Activated naive CD4-positive, alpha-beta T cell treated with anti-CD3 and anti-CD28 coated beads, Interleukin-2, amount 10 ng/mL, durations not matched to agents 7 days and 5 days (primary cell): ENCODE measurements at places on chromosomes 12 and 14.

- no peaks in the 10 kb centered on the region for H3K4me1 ChIP-seq
- no peaks in the 10 kb centered on the region for H3K36me3 ChIP-seq
- DNase-seq = no peak
- no peaks in the 10 kb centered on the region for H3K27me3 ChIP-seq
- H3K4me3 ChIP-seq = no peak overlapping the region
These were observed 35.1 kb upstream of the PPP2R5E start for GRCh38 chr14:63578300-63578699.

DNA sequence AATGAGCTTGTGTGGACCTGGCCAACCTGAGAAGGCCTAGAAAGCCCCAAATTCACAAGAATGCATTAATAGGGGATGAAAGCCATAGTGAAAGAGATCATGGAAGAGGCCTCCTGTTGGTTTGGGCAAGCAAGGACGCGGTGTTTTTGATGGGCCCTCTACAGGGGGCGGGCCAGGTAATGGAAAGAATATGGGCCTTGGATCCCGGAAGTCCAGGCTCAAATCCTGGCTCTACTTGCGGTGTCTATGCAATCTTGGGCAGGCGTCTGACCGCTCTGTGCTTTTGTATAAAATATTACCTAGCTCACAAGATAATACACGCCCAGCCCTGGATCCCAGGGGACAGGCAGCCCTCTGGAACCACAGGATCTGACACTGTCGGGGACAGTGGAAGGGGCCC, 41.1 kb upstream of the CLMN start:
- H3K27ac ChIP-seq = no peak overlapping the region
- H3K4me3 ChIP-seq = no peak overlapping the region
- no peak for DNase-seq
- peaks cover 50% of the 10 kb centered on the region for H3K27me3 ChIP-seq
- no peaks in the 10 kb centered on the region for H3K4me1 ChIP-seq
- no peaks in the 10 kb centered on the region for H3K36me3 ChIP-seq

DNA sequence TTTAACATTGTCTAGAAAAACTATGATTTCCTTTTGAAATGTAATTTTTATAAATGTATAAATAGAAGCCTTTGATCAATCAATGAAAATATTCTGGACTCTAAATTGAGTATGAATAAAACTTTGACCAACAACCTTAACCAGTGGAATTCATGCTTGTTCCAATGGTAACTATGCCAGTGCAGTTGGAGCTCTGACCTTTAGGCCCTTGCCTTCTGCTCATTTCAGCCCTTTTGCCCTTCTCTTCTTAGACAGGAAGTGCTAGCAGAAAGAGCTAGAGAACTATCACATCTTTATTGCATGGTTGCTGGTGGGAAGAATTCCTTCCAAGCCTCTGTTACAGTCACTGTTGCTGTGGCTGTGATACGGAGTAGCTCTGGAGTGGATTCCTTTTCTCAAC, 39.7 kb downstream of the TTC8 start:
- H3K27me3 ChIP-seq = peaks cover 3% of the 10 kb centered on the region
- no peak overlapping the region for H3K27ac ChIP-seq
- H3K4me1 ChIP-seq = no peaks in the 10 kb centered on the region
- H3K36me3 ChIP-seq = no peaks in the 10 kb centered on the region
- no peak overlapping the region for H3K4me3 ChIP-seq
- DNase-seq = no peak

DNA sequence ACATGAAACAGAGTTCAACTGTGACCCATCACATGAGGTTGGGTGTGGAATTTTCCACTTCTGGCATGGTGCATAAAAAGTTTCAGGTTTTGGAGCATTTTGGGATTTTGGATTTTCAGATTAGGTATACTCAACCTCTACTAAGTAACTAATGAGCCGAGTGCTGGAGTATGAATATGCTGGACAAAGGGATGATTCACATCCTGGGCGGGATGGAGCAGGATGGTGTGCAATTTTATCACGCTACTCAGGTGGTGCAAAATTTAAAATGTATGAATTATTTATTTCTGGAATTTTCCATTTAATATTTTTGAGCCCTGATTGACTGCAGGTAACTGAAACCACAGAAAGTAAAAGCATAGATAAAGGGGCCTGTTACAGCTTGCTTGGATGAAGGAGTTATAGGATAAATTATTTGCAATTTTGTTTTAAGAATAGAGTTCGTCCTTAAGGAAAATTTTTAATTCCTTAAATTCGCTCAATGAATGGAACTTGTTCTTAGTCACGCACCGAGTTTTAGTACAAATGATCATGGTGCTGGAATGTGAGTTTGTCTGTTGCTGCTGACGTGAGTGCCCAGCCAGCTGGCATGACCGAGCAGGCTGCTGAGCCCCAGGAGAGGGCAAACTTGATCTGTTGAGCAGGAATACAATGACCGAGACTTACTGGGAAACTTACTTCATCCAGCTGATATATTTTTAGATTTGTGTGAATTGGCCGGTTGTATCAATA, 176.3 kb downstream of the ESR2 start:
- H3K27me3 ChIP-seq = no peaks in the 10 kb centered on the region
- H3K4me1 ChIP-seq = peaks cover 10% of the 10 kb centered on the region
- peaks cover 65% of the 10 kb centered on the region for H3K36me3 ChIP-seq
- H3K27ac ChIP-seq = no peak overlapping the region

- H3K27me3 ChIP-seq = no peaks in the 10 kb centered on the region
- H3K36me3 ChIP-seq = no peaks in the 10 kb centered on the region
- no peaks in the 10 kb centered on the region for H3K4me1 ChIP-seq
- no peak overlapping the region for H3K4me3 ChIP-seq
These were observed 167.3 kb downstream of the DACT1 start for GRCh38 chr14:58805057-58805456.

- DNase-seq = no peak
- H3K27me3 ChIP-seq = peaks cover 4% of the 10 kb centered on the region
- no peak overlapping the region for H3K4me3 ChIP-seq
- no peaks in the 10 kb centered on the region for H3K36me3 ChIP-seq
- no peaks in the 10 kb centered on the region for H3K4me1 ChIP-seq
These were observed 81.8 kb downstream of the WIF1 start for GRCh38 chr12:65039301-65039700.

DNA sequence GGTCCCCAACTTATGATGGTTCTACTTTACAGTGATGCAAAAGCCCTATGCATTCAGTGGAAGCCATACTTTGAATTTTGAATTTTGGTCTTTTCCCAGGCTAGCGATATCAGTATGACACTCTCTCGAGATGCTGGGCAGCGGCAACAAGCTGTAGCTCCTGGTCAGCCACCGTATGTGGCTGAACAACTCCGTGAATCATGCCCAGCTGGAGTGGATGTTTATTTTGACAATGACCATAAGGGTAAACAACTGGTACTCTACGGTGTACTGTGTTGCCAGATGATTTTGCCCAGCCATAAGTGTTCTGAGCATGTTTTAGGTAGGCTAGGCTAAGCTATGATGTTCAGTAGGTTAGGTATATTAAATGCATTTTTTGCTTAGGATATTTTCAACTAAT, 8.2 kb upstream of the ZNF410 start:
- H3K36me3 ChIP-seq = no peaks in the 10 kb centered on the region
- no peak overlapping the region for H3K27ac ChIP-seq
- DNase-seq = no peak

DNA sequence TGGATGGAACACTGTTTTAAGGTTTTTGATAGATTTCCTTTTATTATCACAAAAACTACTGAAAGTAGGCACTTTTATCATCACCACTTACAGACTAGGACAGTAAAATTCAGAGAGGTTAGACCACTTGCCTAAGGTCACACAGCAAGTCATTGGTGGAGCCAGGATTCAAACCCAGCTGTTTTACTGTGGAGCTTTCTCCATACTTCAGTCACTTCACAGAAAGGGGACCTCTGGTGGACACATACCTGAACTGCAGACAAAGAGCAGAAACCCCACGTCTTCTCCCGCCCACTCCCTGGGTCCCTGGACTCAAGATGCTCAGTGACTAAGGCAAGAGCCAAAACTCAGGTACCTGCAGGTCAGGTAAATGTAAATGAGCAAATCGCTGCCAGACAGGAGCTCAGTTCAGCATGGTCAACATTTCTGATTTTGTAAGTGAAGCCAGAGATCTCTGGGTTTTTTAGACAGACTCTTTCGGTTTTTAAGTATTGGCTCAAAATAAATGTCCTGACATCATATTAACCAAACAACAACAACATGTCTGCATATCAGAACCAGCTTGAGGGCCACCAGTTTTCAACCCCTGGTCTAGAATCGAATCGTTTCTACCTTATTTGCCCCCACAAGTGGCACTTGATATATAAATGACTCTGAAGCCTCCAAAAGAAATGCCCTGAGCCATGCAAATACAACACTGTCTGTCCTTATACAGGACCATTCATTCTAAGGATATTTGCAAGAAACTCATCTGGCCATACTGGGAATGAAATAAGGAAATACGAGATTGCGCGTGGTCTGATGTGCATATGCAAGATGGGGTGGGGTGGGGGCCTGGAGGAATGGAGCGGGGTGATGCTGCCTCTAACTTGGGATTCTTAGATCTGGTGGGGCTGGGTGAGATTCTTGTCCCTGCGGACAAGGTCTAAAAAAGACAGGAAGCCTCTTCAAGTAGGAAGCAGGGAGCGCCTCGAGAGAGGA, 110.9 kb downstream of the KSR2 start:
- peaks cover 1% of the 10 kb centered on the region for H3K27me3 ChIP-seq
- no peaks in the 10 kb centered on the region for H3K36me3 ChIP-seq
- DNase-seq = peak; percentile 63
- H3K4me3 ChIP-seq = no peak overlapping the region
- H3K4me1 ChIP-seq = no peaks in the 10 kb centered on the region
- H3K27ac ChIP-seq = no peak overlapping the region

- no peak overlapping the region for H3K4me3 ChIP-seq
- H3K36me3 ChIP-seq = no peaks in the 10 kb centered on the region
- no peaks in the 10 kb centered on the region for H3K27me3 ChIP-seq
- no peak overlapping the region for H3K27ac ChIP-seq
- no peaks in the 10 kb centered on the region for H3K4me1 ChIP-seq
These were observed 674.1 kb upstream of the ATXN7L3B start for GRCh38 chr12:73863546-73863945.

DNA sequence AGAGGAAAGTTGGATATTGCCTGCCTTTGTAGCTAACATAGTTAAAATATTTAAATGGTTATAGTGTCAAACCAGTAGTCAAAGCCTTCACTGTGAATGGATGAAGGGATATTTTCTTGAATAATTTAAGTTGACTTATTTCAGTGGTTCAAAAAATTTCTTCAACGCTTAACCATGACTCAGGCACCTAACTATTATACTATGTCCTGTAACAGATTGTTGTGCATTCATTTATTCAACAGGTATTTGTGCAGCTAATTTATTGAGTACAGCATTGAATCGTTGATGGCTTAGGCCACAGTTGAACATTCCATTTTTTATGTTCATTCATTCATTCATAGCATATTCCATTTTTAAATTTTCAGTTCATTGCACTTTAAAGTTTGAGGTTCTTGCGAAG, 9.2 kb downstream of the HIF1A start:
- peaks cover 88% of the 10 kb centered on the region for H3K4me1 ChIP-seq
- peak overlapping the region; percentile 5 for H3K27ac ChIP-seq
- no peak overlapping the region for H3K4me3 ChIP-seq

GRCh38 chr12:30110498-30110897, 326.8 kb upstream of the TMTC1 start:
- DNase-seq = no peak
- no peaks in the 10 kb centered on the region for H3K36me3 ChIP-seq
- H3K4me3 ChIP-seq = no peak overlapping the region

DNA sequence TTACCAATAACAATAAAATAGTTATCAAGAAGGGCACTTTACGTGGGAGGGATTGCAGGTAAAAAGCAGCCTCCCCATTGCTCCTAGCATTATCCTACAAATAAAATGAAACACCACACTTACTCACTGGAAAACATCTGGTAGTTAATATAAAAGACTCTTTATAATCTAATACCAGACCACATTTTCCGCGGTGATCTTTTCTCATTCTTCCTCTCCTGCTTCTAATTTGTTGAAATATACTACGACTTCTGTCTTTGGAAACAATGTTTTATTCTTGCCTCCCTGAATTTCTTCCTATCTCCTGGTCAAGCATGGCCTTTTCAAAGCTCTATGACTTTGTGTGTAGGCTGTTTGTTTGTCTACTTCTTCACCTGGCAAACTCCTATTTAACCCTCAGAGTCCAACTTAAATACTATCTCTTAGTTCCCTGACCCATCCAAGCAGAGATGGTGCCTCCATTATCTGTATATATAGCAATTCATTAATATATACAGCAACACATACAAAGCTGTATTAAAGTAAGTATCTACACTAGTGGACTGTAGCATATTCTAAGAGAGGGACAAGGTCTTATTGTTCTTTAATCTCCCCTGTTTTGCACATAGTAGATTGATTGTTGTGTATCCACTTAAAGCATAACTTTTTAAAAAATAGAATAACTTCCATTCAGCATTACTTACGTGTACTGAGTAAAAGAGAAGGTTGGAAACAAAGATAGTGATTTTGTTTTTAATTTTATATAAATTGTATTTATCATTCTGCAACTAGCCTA, 228.3 kb downstream of the CEP128 start:
- H3K4me3 ChIP-seq = no peak overlapping the region
- H3K27ac ChIP-seq = no peak overlapping the region
- peaks cover 6% of the 10 kb centered on the region for H3K36me3 ChIP-seq
- DNase-seq = no peak

GRCh38 chr14:65241125-65241752, 138.9 kb upstream of the MAX start:
- no peak for DNase-seq
- H3K4me1 ChIP-seq = peaks cover 16% of the 10 kb centered on the region
- peaks cover 17% of the 10 kb centered on the region for H3K27me3 ChIP-seq
- no peak overlapping the region for H3K27ac ChIP-seq
- H3K4me3 ChIP-seq = no peak overlapping the region

DNA sequence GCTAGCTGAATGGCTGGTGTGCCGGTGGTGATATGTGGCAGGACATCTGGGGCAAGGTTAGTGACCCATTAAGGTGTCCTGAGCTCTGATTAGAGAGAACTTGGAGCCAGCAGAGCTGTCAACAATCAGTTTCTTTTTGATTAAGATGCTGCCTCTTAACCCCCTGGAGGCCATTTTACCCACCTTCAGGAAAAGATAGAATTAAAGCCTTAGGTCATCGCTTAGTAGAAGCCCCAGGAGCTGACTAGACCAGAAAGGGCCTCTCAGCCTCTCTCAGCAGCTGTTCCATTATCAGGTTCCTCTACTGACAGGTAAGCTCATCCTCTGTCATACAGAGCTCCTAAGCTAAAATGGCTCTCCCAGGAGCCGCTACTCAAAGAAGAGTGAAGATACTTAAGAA, 339.0 kb downstream of the FUT8 start:
- no peak overlapping the region for H3K4me3 ChIP-seq
- H3K36me3 ChIP-seq = peaks cover 10% of the 10 kb centered on the region
- no peak overlapping the region for H3K27ac ChIP-seq

- H3K4me1 ChIP-seq = no peaks in the 10 kb centered on the region
- H3K36me3 ChIP-seq = no peaks in the 10 kb centered on the region
- peaks cover 4% of the 10 kb centered on the region for H3K27me3 ChIP-seq
- H3K27ac ChIP-seq = no peak within 1 kb of the TSS
- DNase-seq = no peak
These were observed at the start of gene LALBA for GRCh38 chr12:48569946-48570345. LALBA (minus strand) TSS chr12:48570046; CDS start chr12:48570020, 26 bp downstream.
